Upper lobe of left lung (tissue), 6 donors: ENCODE measurements at places on chromosomes 5 and 9. TPM values are rescaled to one million over a fixed set of nuclear protein-coding genes. Genes with fewer than 3 reads are reported as not detected.

DNA sequence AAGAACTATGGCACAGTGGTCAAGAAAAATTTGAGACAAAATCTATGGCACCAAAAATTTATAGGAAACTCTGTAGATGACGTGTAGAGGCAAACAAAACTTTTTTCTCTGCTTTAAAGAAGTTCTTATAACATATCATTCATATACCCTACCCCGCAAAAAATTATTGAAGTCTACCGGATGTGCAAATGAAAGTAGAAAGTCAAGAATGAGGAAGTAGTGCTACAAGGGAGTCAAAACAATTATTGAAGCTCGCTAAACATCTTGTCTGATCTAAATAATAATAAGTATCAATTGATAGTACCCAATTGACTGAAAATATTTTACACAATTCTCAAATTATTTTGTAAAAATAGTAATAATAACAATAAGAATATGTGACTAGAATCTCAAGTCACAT, 398.5 kb downstream of the TAF11L14 start:
- no peak for DNase-seq

GRCh38 chr5:96812851-96813250, 5.1 kb upstream of the ERAP1 start:
- DNase-seq, result no peak

Gene WNT8A
- total RNA-seq, result not detected

DNA sequence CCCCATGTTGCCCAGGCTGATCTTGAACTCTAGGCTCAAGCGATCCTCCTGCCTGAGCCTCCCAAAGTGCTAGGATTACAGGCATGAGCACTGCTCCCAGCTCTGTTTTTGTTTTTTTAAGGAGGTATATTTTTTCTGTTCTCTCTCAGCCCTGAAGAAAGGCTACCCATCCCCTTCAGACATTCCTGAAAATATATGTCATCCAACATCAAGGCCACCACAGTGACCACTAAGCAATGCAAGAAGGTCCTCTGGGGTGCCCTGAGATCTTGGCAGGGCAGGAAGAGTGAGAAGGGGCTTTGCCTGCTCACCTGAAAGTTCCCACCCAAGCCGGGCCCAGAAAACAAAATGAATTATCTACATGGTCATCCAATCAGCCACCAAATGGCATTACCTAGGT, 47.8 kb upstream of the IL17B start:
- DNase-seq, result no peak

Gene KIF20A
- total RNA-seq, result 2.8 TPM

DNA sequence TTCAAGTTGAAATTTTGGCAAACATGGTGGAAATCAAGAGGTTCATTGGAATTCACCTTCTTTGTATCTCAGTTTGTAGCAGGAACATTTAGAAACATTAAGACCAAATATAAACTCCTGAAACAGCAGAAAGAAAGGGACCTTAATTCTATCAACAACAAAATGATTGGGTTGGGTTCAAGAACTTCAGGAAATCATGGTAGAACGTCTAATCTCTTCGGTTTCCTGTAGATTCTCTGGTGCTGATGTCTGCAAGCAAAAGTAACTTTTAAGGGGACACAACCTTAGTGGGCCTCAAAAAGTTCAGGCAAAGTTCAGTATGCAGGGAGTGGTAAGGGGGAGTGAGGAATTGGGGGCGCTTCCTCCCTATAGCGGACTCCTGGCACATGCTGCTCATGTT, 3.4 kb downstream of the IL33 start:
- no peak for DNase-seq

- DNase-seq, result no peak
Observed at GRCh38 chr5:640461-641330, 28.6 kb downstream of the CEP72 start.

Gene LRRC70
- total RNA-seq, result 3.8 TPM

DNA sequence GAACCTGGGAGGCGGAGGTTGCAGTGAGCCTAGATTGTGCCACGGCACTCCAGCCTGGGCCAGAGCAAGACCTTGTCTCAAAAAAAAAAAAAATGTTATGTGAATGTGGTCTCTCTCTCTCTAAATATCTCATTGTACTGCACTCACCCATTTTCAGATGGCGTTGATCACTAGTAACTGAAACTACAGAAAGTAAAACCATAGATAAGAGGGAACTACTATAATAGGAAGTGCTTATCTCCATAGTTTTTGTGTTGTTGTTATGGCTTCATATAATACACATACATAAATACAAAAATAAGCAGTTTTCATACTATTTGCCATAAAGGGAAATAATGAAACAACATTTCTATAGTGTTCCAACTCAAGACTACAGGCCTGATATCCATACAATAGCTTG, 9.1 kb downstream of the IL31RA start:
- no peak for DNase-seq

- DNase-seq, result no peak
Observed at GRCh38 chr5:10550222-10550995, 13.5 kb upstream of the ANKRD33B start.

DNA sequence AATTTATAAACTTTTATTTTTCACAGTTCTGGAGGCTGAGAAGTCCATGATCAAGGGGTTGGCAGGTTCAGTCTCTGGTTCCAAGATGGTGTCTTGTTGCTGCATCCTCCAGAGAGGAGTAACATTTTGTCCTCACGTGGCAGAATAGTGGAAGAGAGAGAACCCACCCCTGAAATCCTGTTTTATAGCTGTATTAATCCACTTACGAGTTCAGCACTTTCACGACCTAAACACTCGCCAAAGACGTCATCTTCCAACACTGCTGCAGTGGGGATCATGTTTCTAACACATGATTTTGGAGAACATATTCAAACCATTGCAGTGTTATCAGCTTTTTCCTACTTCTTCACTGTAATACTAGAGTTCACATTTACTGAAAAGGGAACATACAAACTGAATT, 233.0 kb upstream of the ATP10B start:
- DNase-seq, result no peak

- no peak for DNase-seq
Observed at GRCh38 chr5:36388288-36388687, 86.6 kb upstream of the RANBP3L start.

DNA sequence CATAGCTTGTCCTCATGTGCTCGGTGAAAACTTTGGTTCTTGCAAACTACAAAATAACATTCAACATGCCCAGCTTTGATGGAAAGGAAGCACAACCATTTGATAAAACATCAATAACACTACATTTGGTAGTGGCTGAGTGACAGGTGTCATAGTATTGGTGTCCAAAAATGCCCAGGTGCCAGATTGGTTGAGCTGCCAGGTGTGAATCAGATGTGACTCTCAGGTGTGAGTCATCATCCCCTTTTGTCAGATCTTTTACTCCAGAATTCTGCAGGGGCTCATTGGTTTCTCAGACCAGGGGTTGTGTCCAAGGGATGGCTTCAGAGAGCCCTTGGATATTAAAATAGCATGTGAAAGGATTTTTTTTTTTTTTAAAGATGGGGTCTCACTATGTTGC, 22.5 kb upstream of the POMT1 start:
- DNase-seq, result no peak

Gene GRXCR2
- total RNA-seq, result not detected

DNA sequence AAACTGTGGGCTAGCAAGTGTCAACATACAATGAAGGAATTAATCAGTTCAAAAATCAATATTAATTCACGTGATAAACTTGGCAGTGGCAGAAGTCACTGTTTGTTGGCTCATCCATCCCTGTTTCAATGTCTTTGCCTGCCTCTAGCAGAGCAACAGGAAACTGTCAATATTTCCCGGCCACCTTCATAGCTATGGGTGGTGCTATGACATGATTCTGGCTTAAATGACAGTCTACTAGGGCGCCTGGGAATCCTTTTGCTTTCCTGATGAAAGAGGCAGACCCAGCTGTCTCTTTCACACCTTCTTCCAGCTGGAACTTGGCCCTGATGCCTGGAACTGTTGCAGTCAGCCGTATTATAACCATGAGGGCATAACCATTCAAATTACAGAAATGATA, 72.1 kb upstream of the DNAH5 start:
- DNase-seq, result no peak

DNA sequence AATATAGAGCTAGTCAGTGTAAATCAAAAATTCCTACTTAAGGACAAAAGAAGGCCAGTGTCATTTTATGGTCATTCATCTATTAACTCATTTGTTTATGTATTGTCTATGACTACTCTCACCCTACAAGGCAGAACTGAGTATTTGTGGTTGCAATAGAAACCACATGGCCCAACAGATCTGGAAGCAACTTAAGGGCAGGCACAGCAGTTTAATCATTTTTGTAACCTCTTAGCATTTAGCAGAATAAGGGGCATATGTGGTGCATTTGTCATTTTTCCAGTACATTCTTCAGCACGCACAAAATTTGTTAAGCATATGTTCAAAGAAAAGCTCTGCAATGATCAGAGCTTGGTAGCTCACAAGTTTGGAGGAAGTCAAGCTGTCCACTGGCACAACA, 1.1 kb downstream of the FKBP15 start:
- no peak for DNase-seq

DNA sequence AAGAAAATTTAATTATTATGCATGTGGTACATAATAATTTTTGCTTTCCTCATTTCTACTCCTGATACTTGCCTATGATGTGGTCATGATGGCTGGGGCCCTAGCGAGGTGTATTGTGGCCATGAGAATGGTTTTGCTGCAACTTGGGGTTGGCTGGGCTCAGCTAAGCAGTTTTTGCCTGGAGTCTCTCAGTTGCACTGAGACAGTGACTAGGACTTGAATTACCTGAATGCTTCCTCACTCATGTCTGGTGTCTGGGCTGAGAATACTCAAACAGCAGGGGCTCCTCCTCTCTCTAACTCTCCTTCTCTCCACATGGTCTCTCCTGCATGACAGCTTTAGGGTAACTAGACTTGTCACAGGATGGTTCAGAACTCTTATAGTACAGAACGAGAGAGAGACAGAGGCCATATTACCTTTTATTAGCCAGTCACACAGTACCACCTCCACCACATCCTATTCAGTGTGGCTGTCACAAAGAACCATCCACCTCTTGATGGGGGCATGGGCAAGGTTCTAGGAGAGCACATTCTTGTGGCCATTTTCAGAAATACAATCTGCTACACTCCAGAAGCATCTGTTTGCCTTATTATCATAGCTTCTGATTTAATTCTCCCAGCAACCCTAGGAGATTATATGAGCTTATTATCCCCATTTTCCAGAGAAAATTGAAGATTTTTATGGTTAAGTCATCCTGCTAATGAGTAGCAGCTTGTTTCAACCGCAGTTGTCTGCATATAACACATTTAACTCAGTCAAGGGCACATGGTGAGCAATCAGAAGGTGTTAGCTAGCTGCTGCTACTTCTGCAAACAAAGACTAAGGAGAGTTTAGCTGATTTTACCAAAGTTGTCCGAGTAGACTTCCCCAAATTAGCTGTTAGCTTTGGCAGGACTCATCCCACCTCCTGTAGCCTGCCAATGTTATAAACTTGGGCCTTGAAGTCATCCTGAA, 245.1 kb downstream of the DOCK8 start:
- DNase-seq, result no peak

Gene IL5
- 1.2 TPM for total RNA-seq

DNA sequence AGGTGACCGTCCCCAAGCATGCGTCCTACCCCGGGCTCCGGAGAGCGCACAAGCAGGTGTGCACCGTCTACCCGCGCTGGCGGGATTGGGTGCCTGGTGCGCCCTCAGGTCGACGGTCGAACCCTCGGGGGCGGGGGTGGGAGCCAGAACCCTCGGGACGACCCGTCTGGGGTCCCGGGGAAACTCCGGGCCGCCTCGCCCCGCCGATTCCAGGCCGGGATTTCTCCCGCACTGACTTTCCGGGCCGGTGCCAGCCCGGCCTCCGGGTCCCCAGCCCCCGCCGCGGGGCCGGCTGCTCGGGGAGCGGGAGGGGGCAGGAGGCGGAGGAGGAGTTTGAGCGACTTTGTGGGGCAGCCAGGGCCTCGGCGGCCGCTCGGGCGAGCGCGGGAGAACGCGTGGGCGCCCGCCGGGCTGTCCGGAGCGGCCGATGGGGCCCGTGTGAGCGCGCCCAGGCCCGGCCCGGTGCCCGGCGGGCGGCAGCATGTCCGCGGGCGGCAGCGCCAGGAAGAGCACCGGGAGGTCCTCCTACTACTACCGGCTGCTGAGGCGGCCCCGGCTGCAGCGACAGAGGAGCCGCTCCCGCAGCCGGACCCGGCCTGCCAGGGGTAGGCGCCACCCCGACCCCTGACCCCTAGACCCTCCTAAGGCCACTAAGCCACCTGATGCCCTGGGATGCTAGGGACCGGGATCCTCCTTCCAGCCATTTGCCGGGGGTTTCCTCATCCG, at the start of gene DAB2IP:
Gene DAB2IP, plus strand, starts transcription at position 340 of the 726 bp plus-strand sequence. Its CDS starts 142 bp downstream, at position 482.
- peak; percentile 91 for DNase-seq

DNA sequence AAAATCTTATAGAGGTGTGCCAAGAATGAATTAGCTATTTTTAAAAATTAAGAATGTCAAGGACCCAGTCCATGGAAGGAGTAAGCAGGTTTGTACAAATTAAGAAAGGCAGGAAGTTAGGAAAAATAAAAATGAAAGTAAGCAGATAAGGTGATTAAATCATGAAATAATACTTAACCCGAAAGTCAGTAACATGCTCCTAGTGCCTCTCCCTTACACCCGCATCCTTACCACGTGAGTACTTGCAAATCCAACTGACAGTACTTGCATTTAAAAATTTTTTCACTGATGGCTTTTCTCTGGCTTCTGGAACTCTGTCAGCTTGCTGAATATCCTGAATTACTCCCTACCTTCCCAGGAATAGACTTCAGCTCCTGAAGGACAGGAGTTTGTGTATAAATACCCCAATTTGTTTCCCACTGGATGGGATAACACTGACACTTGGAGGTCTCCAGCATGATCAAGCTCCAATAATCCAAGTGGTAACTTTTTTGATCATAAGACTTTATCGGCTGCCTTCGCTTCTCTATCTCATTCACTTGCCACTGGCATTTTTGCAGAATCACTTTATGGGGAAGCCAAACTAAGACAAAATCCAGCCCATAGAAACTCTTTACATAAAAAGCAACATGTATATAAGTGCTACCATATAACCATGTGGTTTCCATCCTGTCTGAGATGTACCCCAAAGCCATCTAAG, 41.6 kb upstream of the RICTOR start:
- no peak for DNase-seq

DNA sequence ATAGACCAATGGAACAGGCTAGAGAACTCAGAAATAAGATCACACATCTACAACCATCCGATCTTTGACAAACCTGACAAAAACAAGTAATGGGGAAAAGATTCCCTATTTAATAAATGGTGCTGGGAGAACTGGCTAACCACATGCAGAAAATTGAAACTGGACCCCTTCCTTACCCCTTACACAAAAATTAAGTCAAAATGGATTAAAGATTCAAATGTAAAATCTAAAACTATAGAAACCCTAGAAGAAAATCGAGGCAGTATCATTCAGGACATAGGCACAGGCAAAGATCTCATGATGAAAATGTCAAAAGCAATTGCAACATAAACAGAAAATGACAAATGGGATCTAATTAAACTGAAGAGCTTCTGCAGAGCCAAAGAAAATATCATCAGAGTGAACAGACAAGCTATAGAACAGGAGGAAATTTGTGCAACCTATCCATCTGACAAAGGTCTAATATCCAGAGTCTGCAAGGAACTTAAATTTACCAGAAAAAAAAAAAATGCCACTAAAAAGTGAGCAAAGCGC, 43.8 kb downstream of the MRPS27 start:
- no peak for DNase-seq

GRCh38 chr5:15037247-15037908, 165.8 kb upstream of the ANKH start:
- DNase-seq, result no peak
